Stimulated activated CD4-positive, alpha-beta T cell treated with anti-CD3 and anti-CD28 coated beads, Interleukin-4, amount 100 ng/mL, for 4 hours (primary cell): ENCODE measurements at places on chromosomes 6 and 20.

GRCh38 chr6:122832459-122832858, 43.4 kb downstream of the SMPDL3A start:
- DNase-seq = no peak

- DNase-seq = no peak
Observed at GRCh38 chr6:51349857-51350256, 531.2 kb downstream of the TFAP2B start.

DNA sequence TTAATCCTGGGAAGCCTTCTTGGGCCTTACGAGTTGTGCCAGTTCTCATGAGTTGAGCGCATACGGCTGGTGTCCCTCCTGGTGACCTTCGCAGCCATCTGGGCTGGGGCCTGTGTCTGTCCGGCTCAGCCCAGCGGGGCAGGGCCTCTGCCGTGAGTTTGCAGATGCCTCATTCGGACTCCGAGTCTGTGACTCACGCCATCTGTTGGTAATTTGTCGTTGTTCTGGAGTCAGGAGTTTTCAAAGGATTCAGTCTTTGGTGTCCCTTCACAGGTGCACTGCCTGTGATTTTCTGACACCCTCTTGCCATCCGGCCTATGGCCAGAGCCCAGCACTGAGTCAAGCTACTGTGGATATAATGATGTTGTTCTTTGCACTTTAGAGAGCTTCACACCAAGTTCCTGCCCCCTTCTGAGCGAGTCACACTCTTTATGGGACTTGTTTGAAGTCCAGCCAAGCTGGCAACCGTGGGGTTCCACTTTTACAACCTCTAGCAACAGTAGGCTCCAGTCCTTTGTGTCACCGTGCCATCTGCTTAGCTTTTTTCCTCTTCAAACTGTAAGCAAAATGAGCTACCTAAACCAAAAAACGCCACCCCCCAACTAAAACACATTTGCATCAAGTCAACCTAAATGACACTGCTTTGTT, 175.6 kb downstream of the AIG1 start:
- no peak for DNase-seq

DNA sequence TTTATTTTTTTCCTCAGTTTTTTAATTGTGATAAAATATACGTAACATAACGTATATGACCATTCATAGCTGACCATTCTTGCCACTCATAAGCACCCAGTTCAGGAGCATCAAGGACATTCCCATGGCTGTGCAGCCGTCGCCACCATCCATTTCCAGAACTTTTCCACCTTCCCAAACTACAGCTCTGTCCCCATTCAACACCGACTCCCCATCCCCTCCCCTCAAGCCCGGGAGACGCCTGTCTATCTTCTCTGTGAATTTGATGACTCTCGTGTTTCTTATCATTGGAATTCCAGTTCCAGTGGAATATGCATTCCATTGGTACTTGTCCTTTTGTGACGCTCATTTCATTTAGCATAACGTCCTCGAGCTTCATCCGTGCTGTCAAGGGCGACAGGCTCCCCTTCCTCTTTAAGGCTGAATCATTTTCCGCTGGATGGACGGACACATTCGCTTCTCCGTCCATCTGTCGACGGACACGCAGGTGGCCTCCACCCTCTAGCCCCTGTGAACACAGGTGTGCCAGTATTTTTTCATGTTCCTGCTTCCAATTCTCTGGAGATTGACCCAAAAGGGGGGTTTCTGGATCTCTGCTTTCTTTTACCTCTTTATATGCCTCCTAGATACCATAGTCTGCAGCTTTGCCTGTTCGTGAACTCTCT, 88.1 kb downstream of the YTHDF1 start:
- no peak for DNase-seq
